ENCODE measurements at places on chromosomes 13 and 19.

DNA sequence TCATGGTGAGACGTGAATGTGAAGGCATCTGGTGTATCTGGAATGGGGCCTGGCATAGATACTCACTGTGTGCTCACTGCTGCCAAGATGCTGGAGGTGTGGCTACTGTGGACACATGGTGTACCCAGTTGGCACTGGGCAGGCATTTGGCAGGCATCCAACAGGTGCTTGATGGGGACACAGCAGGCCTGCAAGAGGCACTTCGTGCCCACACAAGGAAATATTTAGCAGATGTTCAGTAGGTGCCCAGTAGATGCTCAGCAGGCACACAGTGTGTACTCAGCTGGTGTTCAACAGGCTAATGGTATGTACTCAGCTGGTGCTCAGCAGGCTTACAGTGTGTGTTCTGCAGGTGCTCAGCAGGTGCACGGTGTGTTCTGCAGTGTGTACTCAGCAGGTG is 14.2 kb downstream of the CRTC1 start:
- no peak for DNase-seq

DNA sequence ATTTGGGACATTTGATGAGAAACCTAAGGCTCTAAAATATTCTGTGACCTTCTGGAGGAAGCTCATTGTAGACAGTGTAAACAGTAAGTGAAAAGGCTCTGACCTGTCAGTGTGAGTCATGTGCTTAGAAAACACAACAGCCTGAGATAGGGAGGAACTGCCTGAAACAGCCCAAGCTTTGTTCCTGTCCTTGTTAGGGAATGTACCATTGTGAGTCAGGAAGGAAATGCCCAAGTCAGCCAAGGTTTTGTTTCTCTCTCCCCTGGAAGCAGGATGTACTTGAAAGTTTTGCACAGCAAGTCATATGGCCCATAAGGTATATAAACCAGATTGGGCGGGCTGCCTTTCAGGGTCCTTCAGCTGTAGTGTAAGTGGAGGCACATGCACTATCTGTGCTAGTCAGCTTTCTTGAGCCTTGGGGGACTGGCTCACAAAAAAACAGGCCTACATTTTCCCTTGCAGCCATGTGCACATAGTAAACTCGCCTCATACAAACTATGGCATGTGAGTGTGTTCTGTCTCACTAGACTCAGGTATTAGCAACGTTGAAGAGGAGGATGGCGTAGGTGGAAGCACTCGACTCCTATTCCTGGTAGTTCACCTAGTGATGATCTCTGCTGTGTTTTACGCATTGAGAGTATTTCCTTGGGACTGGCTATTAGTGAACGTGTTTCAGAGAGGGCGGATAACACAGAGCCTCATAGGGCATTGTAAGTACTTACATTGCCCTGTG is 141.2 kb upstream of the KLHL1 start:
- DNase-seq: no peak

DNA sequence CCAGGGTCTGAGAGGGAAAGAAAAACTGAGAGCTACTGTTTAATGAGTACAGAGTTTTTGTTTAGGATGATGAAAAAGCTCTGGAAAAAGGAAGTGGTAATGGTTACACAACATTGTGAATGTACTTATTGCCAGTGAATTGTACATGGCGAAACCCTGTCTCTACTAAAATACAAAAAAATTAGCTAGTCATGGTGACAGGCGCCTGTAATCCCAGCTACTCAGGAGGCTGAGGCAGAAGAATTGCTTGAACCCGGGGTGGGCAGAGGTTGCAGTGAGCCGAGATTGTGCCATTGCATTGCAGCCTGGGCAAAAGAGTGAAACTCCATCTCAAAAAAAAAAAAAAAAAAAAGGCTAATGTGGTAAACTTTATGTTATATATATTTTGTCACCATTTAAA is 96.3 kb downstream of the VWA8 start:
- peak; percentile 27 for DNase-seq

GRCh38 chr19:18883526-18884304 is 12.2 kb downstream of the CERS1 start:
- no peak for DNase-seq

DNA sequence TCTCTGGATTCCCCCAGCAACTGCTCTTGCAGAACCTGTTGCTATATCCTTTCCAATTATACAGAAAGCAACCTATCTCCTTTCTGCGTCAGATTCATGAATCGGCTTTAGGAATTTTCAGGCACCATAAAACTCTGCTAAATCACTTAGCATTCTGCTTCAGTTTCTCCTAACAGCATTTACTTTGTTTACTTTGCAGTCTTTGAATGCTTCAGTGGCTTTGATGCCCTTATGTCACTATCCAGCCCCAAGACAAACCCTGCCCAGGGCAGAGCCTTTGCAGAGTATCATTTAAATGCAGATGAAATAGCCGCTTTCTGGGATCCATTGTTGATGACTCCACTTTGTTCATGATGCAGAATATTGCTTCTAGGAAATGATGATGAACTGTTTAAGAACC is 43.1 kb downstream of the SLITRK1 start:
- no peak for DNase-seq

DNA sequence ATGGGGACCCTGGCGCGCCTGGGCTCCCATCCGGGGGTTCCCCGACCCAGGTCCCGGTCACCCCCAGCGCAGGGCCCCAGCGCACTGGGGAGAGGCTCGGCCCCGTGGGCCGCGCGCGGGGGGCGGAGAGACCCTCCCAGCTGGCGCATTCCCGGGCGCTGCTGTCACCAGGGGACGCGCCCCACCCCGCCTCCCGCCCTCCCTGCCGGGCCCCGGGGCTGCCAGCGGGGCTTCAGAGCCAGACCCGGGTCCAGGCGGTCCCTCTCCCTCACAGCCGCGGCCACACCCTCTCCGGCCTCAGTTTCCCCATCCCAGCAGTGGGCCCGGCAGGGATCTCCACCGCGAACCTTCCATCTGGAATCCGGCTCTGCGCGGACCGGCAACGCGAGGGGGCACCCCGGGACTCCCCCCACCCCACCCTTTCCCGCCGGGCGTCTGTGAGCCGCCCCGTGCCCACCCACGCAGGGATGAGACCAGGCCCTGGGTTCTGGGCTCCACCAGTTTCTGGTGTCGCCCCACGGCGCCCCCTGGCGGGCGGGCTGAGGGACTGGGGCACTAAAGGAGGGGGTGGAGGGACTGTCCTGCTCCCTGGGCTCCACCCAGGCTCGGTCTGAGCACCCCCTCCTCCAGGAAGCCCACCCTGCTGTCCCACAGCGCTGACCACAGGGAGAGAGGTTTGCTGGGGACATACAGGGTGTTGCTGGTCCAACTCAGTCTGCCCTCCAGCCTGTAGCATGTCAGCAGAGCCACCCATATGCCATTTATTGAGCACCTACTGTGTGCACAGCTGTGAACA is 878 bp upstream of the ADAMTSL5 start:
- DNase-seq: peak; percentile 68

- no peak for DNase-seq
Observed at GRCh38 chr13:64428196-64428595, 2801.9 kb downstream of the PCDH9 start.
